Stimulated activated CD8-positive, alpha-beta memory T cell treated with anti-CD3 and anti-CD28 coated beads, Interleukin-15, amount 100 ng/mL, for 24 hours (primary cell): ENCODE measurements at places on chromosomes 1 and 21.

- no peak for DNase-seq
These were observed 2.5 kb upstream of the COG2 start for GRCh38 chr1:230639714-230640209.

DNA sequence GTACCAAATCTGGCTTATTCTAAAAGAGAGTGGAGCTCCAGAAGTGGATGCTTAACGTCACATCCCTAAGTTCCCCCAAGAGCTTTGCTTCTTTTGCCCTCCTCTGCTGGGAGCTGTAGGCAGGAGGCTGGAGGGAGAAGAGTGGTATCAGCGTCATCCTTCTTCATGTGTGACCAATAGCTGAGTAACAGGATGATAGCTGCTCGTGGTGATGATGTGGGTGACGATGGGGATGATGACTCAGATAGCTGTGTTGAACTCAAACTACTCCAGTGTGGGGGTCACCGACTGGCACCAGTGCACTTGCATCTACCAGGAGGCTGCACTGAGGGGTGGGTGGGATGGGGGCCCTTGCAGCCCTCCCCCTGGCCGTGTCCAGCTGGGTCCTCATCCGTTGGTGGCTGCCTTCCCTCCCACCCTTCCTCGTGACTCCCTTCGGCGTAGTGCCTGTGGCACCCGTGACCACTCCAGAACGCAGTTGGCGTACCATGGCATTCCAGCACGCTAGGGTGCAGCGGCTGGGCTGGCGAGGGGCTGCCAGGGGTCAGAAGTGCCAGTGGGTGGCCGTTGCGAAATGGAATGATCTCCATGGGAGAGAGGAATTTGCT lies 1.1 kb downstream of the IGFN1 start:
- DNase-seq, result no peak

DNA sequence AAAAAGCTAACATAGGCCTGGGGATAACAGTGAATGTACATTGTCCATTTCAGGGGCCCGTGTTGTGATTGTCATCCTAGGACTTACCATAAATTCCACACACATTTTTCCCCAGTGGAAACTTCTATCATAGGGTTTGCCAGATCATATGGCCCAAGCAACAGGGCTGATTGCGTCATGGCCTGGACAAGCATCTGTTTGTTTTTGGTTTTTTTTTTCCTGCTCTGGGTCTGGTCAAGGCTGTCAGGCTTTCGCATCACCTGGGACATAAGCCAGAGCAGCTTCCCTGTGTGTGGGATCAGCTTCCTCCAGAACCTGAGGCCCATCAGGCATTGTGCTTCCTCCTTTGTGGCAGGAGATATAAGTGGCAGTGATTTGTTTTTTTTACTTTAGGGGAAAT lies 598.5 kb upstream of the USP24 start:
- no peak for DNase-seq

DNA sequence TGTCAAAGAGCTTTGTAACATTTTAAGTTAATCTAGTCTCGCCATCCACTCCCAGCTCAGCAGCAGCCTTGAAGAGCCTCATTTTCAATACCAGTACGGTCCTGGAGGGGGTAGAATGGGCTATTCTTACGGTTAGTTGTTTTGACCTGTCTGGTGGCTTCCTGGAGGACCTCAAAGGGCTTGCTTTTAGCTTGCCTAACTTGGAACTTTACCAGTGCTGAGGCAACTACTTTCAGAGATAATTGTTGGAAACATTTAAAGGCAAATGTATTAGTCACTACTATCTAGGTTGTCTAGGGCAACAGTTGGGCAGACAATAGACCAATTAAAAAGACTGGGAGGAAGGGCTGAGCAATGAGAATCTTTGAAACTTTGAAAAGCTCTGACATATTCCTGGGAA lies 56.0 kb downstream of the TTLL7 start:
- DNase-seq, result no peak
